NCI-H748 treated with DMSO at 0.1 percent for 48 hours (cell line): ENCODE measurements at places on chromosomes 1 and 21.
A peak's percentile ranks its signal among the peaks of the same experiment; 100 is the strongest.

DNA sequence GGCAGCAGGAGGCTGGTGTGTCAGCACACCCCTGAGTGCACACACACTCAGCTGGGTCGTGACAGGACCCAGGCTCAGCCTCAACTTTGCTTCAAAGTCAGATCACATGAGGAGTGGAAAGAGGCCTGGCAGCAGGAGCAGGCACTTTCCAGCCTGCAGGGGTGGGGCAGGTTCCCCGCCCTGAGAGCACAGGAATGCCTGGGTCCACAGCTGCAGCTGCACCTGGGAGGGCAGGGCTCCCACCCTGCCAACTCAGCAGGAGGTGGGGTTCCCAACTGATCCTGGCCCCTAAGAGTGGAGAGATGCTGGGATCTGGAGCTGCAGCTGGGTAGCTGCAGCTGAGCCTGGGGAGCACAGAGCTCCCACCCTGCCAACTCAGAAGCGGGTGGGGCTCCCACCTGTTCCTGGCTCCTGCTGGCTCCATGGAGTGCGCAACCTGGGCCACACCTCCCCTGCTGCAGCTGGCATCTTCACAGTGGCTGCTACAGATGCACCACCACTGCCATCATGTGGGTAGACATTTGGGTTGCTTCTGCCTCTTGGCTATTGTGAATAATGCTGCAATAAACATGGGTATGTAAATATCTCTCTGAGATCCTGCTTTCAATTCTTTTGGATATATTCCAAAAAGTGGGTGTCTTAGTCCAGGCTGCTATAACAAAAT is 415.4 kb downstream of the TTLL7 start:
- DNase-seq = peak; percentile 26

GRCh38 chr1:187691439-187691838 is 862.7 kb downstream of the PLA2G4A start:
- no peak for DNase-seq

DNA sequence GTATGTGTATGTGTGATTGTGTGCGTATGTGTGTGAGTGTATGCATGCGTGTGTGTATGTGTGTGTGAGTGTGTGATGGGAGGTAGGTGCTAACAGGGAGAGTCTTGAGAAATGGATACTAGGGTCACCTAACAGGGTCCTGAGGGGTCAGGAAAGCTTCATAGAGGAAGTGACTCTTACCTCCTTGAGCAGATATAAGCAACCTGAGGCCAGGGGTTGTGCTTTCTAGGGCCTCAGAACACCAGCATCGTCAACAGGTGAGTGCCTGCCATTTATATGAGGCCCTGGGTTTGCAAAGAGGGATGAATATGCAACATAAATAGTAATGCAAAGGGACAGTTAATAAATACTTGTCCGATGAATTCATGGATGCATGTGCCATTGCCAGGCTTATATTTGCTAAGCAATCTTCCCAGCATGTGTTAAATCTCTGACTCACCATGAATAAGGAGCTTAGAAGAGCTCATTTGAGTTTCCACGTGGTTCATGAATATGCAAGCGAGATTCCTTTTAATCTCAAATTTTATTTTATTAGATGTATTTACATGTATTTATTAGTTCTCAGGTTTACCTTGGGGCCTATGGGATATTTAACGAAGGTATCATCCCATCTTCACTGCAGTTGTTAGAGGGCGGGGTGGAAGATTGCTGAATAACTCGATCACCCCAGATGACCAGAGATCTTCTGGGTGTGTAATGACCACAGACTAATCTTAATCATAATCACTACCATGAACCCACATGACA is 438.3 kb downstream of the CAMTA1 start:
- DNase-seq = peak; percentile 35

- no peak for DNase-seq
Measured at GRCh38 chr1:147218606-147219005, 6.5 kb downstream of the FMO5 start.

DNA sequence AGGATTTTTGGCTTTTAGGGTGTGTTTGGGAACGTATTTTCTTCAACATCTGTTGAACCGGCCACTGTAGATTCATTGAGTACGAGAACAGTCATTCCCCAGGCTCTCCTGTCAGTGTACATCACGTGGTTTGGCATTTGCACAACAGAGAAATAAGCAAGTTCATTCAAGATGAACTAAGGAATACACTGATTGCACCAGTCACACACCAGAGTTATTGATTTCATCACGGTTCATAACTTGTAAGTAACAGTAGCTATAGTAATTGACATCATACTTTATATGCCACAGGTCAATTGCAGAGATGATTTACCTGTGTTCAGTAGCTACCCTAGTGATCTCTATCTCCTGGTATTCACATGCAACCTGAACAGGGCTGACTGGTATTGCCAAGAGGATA is 90.7 kb upstream of the ETS2 start:
- no peak for DNase-seq

DNA sequence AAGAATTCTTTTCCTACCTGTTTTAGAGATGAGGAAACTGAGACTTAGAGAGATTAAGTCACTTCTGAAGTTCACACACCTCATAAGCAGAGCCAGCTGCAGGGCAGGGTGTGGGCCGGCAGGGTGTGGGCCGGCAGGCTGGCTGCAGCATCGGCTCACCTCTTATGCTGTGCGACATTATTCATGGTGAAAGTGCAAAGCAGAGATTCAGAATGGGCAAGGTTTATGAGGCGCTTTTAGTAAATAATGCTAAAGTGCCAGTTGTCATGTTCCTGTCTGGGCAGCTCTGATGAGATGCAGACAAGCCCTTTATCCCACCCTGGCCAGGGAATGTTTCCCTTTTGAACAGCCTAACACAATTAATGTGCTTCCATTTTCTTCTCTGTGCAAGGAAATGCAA is 14.6 kb downstream of the MAB21L3 start:
- DNase-seq = no peak

DNA sequence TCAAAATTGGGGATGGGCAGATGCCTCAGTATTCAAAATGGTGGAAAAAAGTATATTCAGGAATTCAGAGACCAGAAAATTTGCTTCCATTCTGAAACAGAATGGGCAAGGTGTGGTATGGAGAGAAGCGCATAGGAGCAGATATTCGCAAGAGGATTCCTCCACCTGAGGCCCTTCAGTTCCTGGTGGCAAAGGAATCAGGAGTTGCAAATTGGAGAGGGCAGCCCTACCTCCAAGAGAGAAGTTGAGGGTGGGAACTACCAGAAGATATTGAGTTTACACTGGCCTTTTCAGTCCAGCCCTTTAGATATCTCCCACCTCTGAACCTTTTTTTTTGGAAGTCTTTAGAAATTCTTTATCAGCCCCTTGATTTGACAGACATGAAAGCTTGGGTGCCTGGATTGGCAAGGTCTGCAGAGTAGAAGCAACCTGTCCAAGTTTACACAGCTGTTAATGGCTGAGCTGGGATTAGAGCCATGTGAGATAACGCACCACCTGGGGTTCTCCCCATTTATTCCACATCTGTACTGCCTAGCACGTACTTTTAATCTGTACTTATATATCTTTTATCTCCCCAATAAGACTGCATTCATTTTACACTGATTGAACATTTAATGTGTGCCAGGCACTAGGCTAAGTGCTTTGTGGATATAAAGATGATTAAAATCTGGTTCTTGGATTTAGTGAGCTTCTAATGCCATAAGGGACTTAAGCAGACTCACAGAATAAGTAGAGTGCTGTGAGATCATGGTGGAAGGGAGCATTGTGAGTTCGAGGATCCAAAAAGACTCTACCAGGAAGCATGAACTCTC is 99.5 kb downstream of the NGF start:
- no peak for DNase-seq

GRCh38 chr1:229514578-229515275 is 6.6 kb upstream of the NUP133 start:
- peak; percentile 35 for DNase-seq

DNA sequence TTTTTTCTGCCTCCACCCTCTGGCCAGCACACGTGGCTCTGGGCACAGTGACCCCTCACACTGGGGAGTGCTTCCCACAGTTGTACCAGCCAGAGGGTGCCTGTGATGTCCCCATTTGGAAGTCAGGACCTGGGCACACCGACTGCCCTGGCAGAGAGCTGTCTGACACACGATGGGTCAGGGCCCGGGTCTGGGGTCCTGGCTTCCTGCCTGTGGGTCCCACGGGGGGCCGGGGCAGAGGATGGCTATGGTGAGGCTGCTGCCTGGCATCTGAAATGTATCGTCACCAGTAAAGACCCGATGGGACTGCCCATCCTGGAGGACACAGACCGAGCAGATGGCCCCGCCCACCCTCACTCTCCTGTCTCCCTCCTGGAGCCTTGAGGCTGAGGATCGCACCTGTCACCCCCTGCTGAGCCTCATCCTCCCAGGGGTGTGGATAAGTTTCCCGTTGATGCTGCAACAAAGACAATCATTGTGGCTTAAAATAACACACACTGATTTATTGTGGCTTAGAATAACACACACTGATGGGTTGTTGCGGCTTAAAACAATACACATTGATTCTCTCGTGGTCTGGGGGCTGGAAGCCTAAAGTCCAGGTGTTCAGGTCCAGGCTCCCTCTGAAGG is 88.8 kb upstream of the TTC34 start:
- DNase-seq = peak; percentile 36

DNA sequence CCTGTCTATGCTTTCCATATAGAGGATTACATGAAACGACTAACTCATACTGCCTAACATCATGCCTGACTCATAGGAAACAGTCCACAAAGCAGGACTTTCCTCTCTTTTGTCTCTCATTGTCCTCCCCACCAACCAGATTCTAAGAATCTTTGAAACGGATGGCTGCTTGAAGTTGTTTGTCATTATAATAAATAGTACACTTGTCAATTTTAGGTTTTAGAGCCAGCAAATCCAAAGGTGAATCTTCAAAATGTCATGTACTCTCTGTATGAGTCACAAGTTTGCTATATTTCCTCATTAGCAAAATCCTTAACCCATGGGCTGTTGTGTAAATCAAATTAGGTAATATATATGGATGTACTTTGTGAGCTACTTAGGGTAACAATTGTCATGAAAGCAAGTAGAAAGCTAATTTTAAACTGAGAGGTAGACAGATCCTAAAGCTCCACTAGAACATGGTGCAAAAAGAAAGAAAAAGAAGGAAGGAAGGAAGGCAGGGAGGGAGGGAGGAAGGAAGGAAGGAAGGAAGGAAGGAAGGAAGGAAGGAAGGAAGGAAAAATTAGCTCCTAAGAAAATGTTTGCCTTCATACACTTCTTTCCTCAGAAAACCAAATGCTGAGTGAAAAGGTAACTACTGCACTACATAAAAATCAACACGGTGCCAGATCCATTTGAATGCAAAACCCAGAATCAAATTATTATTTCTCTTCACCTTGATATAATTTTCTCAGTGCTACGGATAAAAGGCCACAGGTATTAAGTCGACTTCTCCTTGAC is 129.5 kb upstream of the PRMT6 start:
- no peak for DNase-seq

DNA sequence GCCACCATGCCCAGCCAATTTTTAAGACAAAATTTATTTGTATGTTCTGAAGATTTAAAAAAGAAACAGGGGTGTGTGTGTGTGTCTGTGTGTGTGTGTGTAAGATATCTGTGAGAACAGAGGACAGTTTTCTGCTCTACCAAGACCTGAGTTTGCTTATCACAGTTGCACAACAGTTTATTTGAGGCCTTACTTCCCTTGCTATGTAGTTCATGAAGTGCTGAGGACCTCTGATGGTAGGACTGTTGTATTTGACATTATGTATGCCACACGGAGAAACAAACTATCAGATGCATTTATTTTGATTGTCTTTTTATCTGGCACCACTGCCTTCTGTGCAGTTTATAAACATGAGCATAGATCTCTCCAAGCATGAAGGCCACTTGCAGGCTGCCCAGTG is 355.2 kb downstream of the PBX1 start:
- DNase-seq = no peak
